ENCODE measurements at places on chromosomes 1 and 21. TPM values are rescaled to one million over a fixed set of nuclear protein-coding genes. Genes with fewer than 3 reads are reported as not detected.

GRCh38 chr21:30491963-30492428, at the start of gene KRTAP19-3:
KRTAP19-3 (minus strand) TSS chr21:30492013; CDS start chr21:30491957, 56 bp downstream.
- no peak for DNase-seq

DNA sequence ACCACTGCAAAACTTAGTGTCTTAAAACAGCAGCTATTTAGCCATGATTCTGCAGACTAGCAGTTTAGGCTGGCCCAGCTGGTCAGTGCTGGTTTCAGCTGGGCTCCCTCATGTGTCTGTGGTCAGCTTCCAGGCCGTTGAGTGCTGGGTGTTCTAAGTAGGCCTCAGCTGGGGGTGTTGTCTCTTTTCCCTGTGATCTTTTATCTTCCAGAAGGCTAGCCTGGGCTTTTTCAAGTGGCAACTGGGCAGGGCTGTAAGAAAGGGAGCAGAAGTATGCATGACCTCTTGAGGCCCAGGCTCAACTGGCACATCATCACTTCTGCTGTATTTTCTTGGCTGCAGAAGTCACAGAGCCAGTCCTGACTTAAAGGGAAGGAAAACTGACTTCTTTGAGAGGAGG, 136.1 kb downstream of the KIF26B start:
- no peak for DNase-seq

The GPR89B gene
- total RNA-seq = 19.2 TPM

GRCh38 chr1:1290238-1290731, 10.0 kb downstream of the SCNN1D start:
- peak; percentile 75 for DNase-seq

GRCh38 chr1:204192589-204193352, 3.5 kb downstream of the KISS1 start:
- no peak for DNase-seq

GRCh38 chr1:23134055-23134454, 34.6 kb downstream of the LUZP1 start:
- DNase-seq = no peak

DNA sequence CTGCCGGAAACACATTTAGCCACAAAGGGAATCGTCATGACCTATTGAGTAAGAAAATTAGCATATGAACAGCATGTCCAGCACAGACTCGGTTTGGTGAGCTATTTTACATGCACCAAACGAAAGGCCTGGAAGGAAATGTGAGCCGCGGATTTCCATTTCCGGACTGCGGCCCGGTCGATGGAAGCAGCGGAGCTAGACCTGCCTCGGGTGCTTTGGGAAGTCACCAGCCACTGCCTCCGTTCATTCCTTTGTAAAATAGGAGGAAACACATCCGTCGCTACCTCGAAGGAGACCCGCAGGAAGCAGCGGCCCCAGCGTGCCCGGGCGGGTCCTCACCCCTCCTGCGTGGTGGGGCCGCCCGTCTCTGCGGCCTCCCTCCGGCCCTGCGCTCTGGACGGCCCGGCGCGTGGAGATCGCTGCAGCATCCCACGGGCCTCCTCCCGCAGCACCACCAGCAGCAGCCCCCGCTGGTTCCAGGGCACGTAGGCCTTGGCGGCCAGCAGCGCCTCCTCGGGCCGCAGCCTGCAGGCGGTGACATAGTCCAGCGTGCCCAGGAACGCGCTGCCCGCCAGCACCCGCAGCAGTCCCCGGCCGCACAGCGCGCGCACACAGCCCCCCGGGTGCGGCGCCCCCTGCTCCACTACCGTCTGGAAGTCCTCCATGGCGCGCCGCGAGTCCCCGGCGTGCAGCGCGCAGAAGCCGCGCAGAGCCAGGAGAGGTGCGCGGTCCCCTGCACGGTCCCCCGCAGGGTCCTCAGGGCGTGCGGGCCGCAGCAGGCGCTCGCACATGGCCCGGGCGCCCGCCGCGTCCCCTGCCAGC, 12.1 kb downstream of the TTC34 start:
- no peak for DNase-seq

The LPGAT1 gene
- 48.7 TPM for total RNA-seq
